ENCODE measurements at places on chromosomes 2 and 18.

DNA sequence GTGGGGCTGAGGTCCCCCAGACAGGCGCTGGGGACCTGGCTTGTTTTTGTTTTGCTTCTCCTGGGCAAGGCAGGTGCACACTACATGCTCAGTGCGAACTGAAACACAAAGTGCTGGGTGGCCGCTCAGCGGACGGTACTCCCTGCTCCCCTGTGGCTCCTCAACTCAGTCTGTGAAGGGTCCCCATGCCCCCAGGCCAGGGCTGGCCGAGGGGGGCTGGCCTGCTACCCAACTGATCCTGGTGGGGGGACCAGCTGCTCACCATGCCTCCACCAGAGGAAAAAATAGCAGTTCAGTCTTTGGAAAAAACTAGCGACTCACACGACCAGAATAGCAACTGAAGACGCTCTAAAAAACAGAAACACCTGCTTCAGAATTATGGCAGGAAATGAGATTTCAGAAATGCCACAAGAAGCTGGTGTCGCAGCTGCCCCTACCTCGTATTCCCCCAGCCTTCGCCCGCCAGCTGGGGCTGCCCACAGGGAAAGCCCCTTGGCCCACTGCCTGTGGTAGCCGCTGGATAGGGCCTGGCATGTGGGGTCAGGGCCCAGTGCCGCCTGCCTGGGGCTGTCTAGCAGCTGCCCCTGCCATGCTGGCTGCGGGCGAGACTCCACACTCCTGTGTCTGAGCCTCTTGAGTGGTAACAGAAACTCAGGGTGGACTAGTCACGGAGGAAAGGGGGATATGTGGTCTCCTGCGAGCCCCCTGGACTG lies 43.7 kb downstream of the MEX3C start:
- DNase-seq, result no peak

DNA sequence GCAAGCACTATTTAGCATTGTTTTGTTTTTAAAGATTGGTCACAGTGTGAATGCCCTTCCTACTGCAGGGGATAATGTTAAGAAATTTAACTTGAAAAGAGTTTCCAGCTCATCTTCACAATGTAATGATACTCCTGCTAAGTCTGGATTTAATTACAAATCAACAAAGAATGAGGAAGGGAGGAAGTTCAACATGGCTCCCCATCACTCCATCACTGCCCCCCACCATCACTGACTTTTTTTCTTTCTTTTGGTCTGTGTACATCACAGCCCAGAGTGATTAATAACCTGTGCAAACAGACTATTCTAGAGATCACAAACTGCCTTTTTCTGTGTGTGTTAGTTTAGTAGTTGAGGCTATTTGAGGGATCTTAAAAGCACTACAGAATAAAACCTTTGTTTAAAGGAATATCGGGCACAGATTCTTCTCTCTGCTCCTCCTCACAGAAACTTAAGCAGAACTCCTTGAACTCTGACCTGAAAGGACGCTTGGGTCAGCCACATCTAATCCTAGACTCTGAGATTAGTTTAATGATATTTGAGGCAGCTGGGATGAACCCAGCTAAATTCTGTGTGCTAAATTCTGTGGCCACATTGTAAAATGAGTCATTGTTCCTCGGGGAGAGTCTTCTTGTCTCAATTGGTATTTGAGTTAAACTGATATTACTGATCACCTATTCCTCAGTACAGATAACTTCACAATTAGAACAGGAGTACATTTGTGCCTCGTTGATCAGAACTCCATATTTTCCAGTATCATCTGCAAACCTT lies 47.8 kb downstream of the SATB2 start:
- DNase-seq, result no peak

DNA sequence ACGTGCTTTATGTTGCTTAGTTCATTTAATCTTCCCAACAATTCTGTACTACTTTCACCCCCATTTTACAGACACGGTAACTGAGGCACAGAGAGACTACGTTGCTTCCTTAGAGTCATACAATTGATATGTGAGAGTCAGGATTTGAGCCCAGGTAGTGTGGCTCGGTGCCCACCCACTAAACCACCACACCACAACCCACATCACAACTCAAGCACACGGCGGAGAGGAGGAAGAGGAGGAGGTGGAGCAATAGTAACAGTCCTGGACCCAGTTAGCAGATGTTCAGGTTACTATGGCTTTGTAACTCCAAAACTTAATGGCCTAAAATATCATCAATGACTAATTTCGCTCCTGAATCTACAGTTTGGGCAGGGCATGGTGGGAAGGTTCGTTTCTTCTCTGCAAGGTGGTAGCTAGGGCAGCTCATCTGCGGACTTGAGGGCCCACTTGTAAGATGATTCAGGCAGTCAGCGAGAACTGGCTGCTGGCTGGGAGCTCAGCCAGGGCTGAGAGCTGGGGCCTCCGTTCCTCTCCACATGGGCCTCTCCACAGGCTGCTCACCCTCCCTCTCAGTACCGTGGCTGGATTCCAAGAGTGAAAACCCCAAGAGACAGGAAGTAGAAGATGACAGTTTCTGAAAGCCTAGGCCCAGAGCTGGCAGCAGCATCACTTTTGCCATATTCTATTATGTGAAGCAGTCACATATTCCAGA lies 167.1 kb downstream of the ZFP36L2 start:
- no peak for DNase-seq

DNA sequence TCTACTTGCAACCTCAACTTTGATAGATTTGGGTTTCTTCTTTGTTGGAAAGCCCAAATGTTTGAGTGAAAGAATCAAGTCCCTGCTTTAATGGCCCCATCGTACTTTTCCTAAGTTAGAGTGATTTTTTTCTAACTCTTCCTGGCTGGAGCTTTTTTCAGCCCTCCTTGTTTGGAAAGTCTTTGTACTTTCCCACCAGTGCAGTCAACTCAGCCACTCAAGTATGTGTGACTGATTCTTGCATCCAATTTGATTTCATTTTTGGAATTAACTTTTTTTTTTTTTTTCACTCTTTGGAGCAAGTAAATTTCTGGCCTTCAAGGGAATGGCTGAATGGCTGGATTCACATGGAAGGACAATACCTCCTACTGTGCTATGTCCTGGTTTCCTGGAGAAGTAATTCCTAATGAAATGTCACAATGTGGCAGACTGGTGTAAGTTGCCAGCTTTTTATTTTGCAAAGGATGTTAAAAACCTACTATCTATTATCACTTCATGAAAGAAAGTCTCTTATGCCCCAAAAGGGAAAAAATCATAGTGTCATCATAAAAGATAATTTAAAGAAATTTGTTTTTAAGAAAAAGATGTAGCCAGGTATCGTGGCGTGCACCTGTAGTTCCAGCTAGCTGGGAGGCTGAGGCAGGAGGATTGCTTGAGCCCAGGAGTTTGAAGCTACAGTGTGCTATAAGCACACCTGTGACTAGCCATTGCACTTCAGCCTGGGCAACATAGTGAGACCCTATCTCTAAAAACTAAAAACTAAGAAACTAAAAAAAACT lies 76.0 kb upstream of the ZFP36L2 start:
- DNase-seq, result no peak

DNA sequence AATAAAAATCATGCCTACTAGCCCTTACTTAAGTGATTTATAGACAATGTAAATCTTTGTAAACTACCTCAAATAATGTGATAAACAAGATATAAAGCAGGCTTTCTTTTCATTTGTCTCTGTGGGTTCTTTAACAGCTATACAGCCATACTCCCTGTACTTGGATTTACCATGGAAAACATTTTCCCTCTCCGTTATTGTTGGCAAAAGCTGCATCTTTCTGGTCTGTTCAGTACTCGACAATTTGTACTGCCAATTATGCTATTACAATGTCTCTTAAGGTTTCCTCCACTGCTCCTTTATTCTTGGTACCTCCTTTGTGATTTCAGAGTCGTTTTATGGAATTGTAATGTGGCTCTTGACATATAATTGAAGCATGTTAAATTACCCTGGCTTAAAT lies 426.3 kb upstream of the PKDCC start:
- DNase-seq, result no peak

GRCh38 chr2:119064567-119064966 lies 94.0 kb downstream of the C1QL2 start:
- DNase-seq, result no peak

DNA sequence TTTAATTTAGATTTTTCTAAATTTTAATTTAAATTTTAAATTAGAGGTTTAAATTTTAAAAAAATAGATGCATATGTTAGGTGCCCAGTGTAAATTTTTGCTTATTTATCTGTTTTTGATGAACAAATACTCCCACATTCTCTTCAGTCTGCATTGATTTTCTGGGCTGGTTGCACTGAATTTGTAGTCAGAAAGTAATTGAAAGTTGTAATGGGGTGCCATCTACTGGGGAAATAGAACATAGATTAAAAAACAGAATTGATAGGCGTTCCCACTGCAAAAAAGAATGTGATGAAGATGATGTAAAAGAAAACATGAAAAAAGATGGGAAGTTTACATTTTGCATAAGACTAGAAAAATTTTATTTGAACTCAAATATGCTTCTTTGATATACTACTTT lies 51.7 kb upstream of the CCDC85A start:
- no peak for DNase-seq

DNA sequence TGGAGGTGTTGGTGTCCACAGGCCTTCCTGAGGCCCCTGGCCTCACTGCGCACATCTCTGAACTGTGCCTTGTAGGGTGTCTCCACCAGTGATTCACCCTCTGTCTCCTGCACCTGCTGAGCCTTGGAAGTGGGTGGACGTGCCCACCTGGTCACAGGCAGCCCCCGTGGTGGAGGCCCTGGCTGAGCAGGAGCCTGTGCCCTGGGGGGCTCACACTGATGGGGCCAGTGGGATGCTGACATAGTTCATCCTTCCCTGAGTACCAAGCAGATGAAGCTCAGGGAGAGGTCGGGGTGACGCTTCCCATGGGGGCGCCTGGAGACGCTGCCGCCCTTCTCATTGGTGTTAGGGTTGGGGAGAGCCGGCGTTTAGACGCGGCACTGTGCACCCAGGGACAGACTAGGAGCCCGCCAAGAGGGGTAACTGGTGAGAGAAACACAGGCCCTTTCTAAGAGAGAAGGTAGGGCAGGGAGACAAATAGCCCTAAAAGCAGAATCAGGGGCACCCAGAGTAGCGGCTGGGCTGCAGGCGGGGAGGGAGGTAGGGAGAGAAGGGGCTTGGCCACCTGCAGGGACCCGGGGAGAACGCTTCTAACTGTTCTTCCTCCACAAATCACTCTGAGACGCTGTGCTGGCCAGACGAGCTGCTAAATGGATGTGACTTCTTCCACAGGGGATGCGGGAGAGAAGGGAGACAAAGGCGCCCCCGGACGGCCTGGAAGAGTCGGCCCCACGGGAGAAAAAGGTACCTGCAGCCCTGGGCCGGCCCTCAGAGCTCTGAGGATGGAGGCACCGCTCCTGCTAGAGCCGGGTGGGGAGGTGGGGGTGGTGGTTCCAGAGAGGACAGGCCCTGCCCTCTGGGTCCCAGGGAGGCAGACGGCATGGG lies 18.0 kb downstream of the COLEC11 start:
- DNase-seq, result no peak

DNA sequence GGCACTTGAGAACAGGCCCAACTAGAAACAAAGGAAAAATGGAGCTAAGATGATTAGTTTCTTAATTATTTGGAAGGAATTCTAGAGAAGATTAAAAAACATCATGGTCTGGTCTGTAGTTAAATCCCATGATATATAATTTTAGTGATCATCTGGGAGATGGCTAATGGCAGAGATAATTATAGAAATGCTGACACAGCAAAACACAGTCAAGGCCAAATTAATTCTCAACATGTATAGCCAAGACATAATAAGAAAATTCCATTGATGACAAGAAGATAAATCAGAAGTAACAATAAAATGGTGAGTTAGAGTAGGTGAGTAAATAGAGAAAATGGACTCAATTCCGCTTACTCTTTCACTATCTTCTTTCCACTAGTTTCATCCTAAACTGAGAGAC lies 59.2 kb upstream of the ITGA4 start:
- no peak for DNase-seq

GRCh38 chr2:226971770-226972169 lies 135.9 kb downstream of the RHBDD1 start:
- no peak for DNase-seq

DNA sequence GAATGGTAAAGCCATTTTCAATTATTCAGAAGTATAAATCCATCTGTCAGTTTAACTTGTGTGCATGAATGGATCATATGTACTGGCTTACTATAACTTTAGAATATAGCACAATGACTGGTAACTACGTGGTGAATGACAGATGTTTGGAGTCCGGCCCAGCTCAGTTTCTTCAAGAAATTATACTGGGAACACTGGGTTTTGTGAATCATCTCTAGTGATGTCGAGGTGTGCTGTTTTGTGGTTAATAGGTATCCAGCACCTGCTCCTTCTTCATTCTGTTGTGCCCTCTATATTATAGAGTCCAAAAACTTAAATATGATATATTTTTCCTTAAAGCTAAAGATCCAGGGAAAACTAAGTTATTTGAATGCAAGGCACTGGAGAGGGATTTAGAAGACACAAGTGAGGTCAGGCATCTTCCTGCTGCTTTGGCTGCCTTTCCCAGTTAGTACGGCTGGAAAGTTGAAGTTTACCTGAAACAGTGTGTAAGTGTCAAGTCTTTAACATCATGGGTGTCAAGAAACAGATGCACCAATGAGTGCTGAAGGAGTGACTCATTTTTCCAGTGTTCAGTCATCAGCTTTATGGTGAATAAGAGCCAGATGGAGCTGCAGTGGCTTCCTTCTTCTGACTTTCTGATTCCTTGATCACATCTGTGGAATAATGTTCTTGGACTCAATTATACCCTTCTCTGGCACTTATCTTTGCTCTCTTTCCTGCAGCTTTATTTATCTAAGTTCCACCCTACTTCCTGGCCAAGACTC lies 1079.5 kb upstream of the CELF4 start:
- DNase-seq, result no peak

DNA sequence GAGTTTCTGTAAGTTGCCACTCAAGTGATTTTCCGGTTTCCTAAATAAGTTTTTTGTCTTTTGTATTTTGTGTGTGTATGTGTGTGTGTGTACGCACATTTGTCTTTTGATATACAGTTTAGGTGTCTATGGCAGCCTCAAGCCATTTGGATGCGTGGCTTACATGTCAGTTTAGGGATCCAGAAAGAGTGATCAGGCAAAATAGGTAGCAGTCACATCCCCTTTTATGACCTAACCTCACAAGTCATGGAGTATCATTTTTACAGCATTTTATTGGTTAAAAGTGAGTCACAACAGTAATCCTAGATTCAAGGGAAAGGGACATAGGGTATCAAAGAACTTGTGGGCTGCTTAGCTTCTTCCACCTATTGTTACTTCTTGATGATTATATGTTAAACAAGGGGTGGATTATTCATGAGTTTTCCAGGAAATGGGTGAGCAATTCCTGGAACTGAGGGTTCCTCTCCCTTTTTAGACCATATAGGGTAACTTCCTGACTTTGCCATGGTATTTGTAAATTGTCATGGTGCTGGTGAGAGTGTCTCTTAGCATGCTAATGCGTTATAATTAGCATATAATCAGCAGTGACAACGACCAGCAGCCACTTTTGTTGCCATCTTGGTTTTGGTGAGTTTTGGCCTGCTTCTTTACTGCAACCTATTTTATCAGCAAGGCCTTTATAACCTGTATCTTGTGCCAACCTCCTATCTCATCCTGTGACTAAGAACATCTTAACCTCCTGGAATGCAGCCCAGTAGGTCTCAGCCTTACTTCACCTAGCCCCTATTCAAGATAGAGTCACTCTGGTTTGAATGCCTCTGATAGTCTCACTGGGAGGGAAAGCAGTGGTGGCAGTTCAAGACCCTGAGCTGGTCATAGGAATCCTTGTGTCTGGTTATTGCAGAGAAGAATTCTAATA lies 8.6 kb upstream of the SOCS6 start:
- DNase-seq, result no peak

GRCh38 chr2:100539221-100539620 lies 23.6 kb upstream of the PDCL3 start:
- no peak for DNase-seq

- DNase-seq, result no peak
These were observed 9.0 kb downstream of the MBP start for GRCh38 chr18:77123320-77124231.

GRCh38 chr18:21960189-21960588 lies 209.2 kb upstream of the GATA6 start:
- DNase-seq, result no peak

All from NCI-H524 treated with DMSO at 0.1 percent for 48 hours (cell line).